Uterus (tissue), 4 donors: ENCODE measurements at places on chromosomes 3 and 15.

DNA sequence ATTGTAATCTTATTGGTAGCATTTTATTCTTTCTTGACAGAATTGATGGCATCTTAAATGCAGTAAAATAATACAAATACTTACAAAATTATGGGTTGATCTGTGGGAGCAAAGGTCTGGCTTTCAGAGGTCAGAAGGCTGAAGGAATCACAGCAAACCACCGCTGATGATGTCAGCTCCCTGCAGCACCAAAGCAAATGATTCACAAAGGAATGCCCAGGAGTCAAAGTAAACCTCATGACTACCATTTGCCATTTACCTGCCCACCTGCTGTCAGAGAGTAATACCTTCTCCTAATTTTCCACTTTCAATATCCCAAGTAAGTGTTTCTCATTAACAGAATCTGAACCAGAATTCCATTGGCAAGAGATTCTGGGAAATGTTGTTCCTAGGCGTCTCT lies 46.1 kb downstream of the CPA3 start:
- DNase-seq = no peak

- no peak for DNase-seq
Measured at GRCh38 chr3:188818282-188818681, 353.5 kb upstream of the TPRG1 start.

GRCh38 chr3:172135185-172135584 lies 95.8 kb downstream of the FNDC3B start:
- no peak for DNase-seq

DNA sequence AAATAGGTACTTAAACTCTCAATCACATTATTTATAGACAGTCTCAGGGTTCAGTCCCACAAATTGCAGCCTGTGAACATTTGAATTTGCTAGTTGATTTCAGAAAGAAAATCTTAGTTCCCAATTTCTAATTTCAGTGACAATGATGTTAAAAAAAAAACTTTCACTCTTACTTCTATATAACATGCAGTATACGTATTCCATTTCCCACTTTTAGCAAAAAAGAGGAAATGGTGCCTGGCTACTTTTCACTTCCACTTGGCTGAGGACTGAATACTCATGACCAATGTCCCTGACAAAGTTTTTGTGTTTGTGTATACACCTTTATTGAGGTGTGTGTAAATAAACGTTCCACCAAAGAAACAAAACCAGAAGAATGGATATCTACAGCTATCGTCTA lies 32.1 kb upstream of the XCR1 start:
- DNase-seq = no peak

GRCh38 chr3:12135029-12135657 lies 23.6 kb downstream of the TIMP4 start:
- DNase-seq = peak; percentile 66

GRCh38 chr3:184354754-184355153 lies 6.7 kb downstream of the CLCN2 start:
- no peak for DNase-seq

DNA sequence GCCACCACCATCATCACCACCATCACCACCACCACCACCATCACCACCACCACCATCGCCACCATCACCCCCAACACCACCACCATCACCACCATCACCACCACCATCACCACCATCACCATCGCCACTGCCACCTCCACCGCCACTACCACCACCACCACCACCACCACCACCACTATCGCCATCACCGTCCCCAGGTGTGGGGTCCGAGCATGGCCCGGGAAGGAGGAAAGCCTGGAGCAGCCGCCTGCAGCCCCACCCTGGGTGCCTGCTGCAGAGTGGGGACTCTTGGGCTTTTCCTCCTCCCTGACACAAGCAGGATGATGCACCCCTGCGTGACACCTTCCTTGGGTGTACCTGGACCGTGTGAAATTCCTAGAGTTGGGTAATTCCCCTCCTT lies 43.9 kb downstream of the MUC4 start:
- no peak for DNase-seq

- no peak for DNase-seq
Measured at GRCh38 chr3:149663966-149664365, 6.1 kb upstream of the WWTR1 start.

DNA sequence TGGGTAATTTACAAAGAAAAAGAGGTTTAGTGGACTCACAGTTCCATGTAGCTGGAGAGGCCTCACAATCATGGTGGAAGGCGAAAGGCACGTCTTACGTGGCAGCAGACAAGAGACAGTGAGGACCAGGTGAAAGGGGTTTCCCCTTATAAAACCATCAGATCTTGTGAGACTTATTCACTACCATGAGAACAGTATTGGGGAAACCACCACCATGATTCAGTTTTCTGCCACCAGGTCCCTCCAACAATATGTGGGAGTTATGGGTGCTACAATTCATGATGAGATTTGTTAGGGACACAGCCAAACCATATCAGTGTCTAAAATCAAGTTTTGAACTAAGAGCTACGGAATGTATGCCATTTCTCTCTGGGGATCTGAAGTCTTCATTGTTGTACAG lies 354.8 kb upstream of the C2CD4B start:
- DNase-seq = no peak

- no peak for DNase-seq
Measured at GRCh38 chr3:182118066-182118465, 406.3 kb downstream of the SOX2 start.

DNA sequence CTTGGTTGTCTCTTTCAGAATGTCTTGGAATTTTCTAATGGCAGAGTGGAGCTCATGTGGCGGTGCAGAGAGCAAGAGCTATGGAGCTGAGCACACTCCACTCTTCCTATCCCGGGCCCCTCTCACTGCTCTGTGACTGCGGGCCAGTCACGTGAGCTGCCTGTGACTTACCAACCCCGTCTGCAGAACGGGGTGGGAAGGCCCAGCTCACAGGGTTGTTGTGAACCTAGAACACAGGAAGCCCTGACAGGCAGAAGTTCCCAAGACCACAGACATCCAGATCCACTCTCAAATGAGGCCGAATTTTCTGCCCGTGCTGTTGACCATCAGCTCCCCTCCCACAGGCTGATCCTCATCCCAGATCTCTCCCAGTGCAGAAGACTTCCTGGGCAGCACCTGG lies 35.5 kb upstream of the PLXNA1 start:
- DNase-seq = no peak

DNA sequence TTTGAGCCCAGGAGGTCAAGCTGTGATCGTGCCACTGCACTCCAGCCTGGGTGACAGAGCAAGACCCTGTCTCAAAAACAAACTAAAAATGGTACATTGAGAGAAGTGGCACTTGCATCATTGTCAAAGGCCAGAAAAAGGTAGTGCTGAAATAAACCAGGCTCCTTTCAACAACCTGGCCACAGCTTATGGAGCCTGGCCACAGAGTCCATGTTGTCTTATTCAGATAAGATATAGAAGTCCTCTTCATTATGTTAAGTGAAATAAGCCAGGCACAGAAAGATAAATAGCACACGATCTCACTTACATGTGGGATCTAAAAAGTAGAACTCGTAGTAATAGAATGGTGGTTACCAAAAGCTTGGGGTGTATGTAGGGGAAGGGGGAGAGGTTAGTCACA lies 34.8 kb downstream of the EMC4 start:
- DNase-seq = no peak

GRCh38 chr15:94375997-94376396 lies 144.6 kb downstream of the MCTP2 start:
- DNase-seq = no peak

- DNase-seq = no peak
Measured at GRCh38 chr3:105040026-105040622, 326.6 kb upstream of the ALCAM start.

DNA sequence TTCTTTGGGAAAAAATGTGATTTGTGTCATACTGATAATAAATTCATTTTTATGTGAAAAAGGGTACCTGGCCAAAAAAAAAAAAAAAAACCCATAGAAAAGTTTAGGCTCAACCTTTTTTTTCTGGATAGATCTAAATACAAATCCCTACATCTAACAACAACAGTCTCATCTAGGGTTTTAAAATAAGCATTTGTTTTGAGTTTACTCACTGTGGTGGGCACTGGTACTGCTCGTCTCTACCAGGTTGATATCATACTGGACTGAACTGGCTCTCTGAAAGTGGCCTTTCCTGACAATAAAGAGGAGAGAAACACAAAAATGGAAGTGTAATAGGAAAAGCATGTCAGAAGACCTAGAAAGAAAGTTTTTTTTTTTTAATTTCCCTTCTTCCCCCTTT lies 52.0 kb downstream of the FBXO22 start:
- DNase-seq = no peak

GRCh38 chr15:61410662-61411061 lies 181.6 kb upstream of the RORA start:
- no peak for DNase-seq

DNA sequence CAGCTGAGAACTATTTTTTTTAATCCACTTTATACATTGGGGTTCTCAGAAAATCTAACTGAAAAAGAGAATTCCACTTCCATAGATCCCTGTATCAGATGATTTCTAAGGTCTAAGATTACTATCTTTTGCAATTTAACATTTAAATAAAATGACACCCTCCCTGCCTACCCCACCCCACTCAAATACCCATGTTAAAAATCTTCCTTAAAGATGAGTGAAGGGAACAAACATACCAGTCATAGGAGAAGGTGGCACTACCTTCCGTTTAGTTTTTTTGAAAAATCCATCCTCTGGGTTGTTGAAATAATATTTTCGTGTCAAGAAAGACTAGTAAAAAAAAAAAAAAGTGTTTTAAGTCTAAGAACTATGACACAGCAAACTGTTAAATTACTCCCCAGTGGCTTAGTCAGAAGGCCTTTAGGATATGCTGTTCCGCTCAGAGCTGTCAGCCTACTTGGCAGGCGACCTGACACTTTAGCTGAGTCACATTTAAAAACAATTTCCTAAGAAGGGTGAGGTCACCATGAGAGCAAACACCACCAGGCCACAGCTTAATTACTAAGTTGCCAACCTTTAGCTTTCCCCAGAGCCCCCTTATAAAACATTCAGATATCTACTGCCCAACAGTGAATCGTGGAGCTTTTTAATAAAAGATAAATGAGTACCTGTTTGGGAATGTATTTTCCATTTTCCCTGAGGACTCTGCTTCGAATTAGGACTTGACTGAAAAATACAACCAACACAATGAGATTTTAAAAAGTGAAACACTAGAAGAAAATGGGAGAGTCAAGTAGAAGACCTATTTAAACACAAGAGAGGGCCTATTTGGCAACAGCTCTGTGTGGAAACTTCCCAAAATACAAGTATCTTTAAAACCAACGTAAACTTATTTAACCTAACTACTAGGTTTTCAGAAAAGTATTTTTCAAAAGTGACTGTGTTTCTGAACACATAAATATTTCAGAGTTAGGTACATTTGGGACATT lies 9.6 kb downstream of the EMC3 start:
- DNase-seq = peak; percentile 87

DNA sequence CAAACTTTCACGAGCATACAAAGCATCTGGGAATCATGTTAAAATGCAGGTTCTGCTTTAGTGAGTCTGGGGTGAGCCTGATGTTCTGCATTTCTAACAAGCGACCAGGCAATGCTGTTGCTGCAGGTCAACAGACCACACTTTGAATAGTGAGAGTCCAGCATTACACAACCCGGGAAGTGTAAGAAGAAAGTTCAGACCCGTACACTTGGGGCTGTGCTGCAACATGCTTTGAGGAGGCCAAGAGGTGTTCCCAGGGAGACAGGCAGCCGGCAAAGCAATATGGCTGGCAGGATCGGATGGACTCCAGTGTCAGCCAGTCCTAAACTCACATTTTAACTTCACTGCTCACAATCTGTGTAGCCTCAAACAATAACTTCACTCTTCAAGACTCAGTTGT lies 134.2 kb downstream of the LIPC start:
- DNase-seq = no peak

GRCh38 chr3:65351753-65352152 lies 664.0 kb upstream of the ADAMTS9 start:
- DNase-seq = no peak

DNA sequence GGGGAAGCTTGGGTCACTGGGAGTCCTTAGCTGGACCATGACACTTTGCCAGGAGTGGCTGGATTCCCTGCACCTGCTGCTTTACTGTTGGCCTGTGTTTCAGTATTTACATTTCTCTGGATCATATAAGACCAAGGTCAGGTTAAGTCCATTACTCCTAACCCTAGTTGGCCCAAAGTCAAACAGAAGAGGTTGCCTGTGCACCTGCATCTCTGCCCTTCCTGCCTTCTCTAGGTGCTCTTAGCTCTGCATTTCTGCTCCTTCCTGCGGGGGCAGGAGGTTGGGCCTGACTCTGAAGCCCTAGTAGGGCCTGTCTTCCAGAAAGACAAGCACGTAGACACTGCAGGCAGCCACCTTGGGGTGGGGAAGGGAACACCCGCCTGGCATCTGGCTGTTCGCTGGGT lies 124.3 kb downstream of the RPLP1 start:
- no peak for DNase-seq

DNA sequence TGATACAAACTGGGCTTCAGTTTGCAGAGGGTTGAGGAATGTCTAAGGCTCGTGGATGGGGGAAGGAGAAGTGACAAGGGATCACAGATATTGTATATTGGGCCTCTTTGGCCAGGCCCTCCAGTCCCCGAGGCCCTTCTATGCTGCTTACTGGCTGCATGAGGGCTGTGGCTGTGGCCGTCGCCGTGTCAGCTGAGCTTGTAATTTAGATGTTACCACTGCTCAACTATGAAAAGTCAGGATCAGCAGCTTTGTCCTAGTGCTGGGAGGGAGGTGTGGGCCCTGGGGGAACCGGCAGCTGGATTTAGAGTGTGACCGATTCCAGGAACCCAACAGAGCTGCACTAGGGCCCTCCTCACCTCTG lies 51.6 kb downstream of the CACNA1D start:
- no peak for DNase-seq

GRCh38 chr3:55512571-55513343 lies 25.7 kb upstream of the WNT5A start:
- no peak for DNase-seq

GRCh38 chr3:25000971-25001591 lies 427.0 kb upstream of the RARB start:
- DNase-seq = no peak

DNA sequence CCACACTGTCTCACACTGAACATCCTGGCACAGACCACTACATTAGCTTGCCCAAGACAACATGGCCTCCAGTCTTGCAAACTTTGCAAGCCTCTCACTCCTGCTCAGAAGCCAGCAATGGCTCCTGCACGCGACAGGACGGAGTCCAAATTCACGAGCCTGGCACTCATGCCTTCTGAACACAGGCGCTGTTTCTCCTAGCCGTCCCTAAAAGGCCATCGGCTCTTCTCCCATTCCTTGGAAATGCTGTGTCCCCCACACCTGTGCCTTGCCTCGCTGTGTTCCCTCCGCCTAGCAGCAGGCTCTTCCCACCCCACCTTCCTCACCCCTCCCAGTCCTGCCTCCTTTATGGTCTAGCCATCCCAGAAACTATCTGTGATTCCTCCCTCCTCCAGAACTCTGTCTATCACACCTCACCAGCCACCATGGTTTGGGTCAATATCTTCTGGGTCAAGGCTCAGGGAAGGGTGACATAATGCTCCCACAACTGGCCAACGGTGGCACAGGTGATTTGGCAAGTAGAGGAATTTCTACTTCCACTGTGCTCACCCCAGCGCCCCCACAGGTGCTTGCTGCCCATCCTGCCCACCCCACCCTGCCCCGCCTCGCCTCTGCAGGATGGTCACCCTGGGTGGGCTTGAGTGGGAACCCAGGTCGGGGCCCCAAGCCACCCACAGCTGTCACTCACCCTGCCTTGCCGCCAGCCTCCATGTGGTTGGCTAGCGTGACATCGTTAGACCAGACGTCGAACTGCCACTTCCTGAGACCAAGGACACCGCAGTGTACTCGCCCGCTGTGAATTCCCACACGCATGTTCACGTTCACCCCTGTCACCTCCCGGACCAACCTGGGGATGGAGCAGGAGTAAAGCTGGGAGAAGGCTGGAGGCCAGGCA lies 120.7 kb downstream of the ADCY5 start:
- no peak for DNase-seq

GRCh38 chr3:134460965-134461364 lies 24.8 kb downstream of the ANAPC13 start:
- DNase-seq = no peak
